Esophagus muscularis mucosa (tissue), 4 donors: ENCODE measurements at places on chromosomes 7 and 10. TPM values are rescaled to one million over a fixed set of nuclear protein-coding genes. Genes with fewer than 3 reads are reported as not detected.

Gene CTNNA3
- 15.0 TPM for total RNA-seq

Gene SCIN
- total RNA-seq = 0.50 TPM

Gene SPDYE8
- total RNA-seq = not detected

Gene ENO4
- 0.17 TPM for total RNA-seq

- peak overlapping the region; percentile 80 for H3K4me3 ChIP-seq
- no peaks in the 10 kb centered on the region for H3K36me3 ChIP-seq
- peak overlapping the region; percentile 65 for H3K27ac ChIP-seq
- H3K4me1 ChIP-seq = peaks cover 74% of the 10 kb centered on the region
- no peak for DNase-seq
- no peaks in the 10 kb centered on the region for H3K27me3 ChIP-seq
Measured at GRCh38 chr10:103854686-103855391, 537 bp downstream of the SH3PXD2A start.

- H3K4me3 ChIP-seq = no peak overlapping the region
- H3K4me1 ChIP-seq = peaks cover 56% of the 10 kb centered on the region
- no peak for DNase-seq
- no peaks in the 10 kb centered on the region for H3K27me3 ChIP-seq
- H3K27ac ChIP-seq = no peak overlapping the region
Measured at GRCh38 chr10:77506517-77507200, 130.9 kb downstream of the KCNMA1 start.

DNA sequence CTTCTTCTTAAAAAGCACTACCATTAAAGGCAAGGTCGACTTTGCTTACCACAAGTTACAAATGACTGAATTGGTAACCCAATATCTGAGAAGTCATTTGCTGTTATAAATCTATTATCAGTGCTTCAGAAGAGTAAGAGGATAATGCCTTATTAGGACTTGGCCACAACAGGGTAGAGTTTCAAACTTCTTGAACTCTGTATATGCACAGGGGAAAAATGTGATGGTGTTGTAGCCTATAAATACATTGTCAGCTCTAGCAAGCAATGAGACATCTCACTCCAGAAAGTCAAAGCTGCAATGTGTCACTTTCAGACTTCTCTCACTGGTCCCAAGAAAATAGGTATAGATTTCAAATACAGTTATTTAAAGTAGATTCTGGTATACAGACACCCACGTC, 9.3 kb downstream of the TFEC start:
- no peak overlapping the region for H3K27ac ChIP-seq
- DNase-seq = no peak
- no peaks in the 10 kb centered on the region for H3K27me3 ChIP-seq
- H3K4me3 ChIP-seq = no peak overlapping the region
- H3K36me3 ChIP-seq = no peaks in the 10 kb centered on the region

DNA sequence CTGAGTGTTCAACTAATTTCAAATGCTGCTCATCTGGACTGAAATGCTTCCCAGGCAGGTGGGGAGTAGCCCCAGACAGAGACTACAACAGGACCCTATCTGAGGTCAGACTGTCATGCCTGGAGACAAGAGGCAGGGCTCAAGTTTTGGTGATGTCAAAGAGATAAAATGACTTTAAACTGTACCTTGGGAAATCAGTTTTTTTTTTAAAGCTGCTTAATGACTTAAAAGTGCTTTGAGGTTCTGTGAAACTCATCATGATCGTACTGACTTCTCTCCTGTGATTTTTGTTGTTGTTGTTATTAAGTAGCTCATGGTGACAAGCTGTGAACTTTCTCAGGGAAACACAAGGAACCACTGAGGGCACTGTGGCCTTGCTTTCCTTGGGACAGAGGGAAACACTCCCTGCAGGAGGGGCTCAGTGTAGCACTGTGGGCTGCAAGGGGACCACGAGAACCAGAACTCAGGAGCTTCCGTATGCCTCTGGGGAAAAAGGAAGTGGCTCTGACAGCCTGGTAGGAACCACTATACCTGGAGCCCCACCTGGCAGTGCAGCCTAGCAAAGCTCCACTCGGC, 9.5 kb downstream of the HIPK2 start:
- DNase-seq = no peak
- H3K36me3 ChIP-seq = peaks cover 20% of the 10 kb centered on the region
- H3K27me3 ChIP-seq = no peaks in the 10 kb centered on the region
- H3K4me1 ChIP-seq = peaks cover 54% of the 10 kb centered on the region
- no peak overlapping the region for H3K27ac ChIP-seq

- H3K36me3 ChIP-seq = no peaks in the 10 kb centered on the region
- no peaks in the 10 kb centered on the region for H3K4me1 ChIP-seq
- no peaks in the 10 kb centered on the region for H3K27me3 ChIP-seq
- no peak overlapping the region for H3K27ac ChIP-seq
- peak; percentile 42 for DNase-seq
Measured at GRCh38 chr7:64875658-64876406, 27.2 kb upstream of the ZNF273 start.

GRCh38 chr10:83122336-83122735, 1017.0 kb upstream of the GHITM start:
- H3K4me1 ChIP-seq = no peaks in the 10 kb centered on the region
- no peaks in the 10 kb centered on the region for H3K36me3 ChIP-seq
- H3K27me3 ChIP-seq = no peaks in the 10 kb centered on the region
- H3K4me3 ChIP-seq = no peak overlapping the region
- DNase-seq = no peak

DNA sequence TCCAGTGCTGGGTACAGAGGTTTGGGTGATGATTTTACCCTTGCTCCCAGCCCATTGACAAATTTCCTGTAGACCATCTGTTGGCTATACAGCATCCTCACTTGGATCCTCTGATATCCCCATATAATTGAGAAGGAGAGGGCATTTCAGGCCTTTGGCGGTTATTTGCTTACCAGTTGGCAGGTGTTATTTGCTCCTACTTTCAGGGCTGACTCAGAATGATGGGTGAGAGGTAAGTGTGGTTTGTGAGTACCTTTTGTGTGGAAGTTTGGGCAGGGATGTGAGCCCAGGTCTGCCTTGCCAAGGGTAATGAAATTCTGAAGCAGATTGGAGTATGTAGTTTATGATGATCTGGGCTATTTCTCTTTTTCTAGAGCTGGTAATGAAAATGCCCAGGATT, 93.6 kb downstream of the LRMDA start:
- no peaks in the 10 kb centered on the region for H3K36me3 ChIP-seq
- no peak overlapping the region for H3K27ac ChIP-seq
- no peak for DNase-seq

DNA sequence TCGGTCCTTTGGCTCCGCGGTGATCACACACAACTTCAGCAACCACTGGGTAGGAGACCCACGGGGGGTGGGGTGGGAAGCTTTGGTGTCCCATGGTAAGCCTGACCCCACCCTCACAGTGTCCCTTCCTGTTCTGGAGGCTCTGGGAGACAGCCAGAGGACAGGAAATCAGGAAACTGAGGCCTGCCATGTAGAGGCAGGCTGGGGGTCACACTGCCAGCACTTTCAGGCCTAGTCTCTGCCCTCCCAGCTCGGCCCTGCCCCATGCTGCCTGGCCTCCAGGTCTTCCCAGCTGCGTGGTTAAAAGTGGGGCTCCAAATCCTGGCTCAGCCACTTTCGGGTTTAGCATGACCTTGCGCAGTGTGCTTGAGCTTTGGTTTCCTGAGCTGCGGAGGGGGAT, 10.9 kb downstream of the AQP1 start:
- H3K27ac ChIP-seq = peak overlapping the region; percentile 89
- H3K4me1 ChIP-seq = peaks cover 47% of the 10 kb centered on the region
- peaks cover 61% of the 10 kb centered on the region for H3K36me3 ChIP-seq
- H3K4me3 ChIP-seq = no peak overlapping the region

DNA sequence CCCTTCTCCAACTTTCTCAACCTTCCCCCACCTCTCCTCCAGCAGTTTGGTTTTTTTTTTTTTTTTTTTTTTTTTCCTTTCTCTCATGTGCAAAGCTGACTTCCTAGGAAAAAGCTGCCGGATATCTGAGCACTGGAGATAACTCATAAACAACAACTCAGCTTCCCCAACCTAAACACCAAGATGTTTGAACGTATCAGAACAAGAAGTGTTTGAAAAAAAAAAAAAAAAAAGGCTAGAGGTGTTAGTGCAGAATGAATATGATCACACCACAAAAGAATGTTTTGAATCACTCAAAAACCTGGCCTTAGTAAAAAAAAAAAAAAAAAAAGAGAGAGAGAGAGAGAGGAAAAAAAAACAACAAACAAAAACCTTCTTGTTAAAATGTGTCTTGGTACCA, 11.2 kb downstream of the GATA3 start:
- H3K4me3 ChIP-seq = no peak overlapping the region
- H3K36me3 ChIP-seq = peaks cover 13% of the 10 kb centered on the region
- no peaks in the 10 kb centered on the region for H3K4me1 ChIP-seq
- no peak for DNase-seq
- no peak overlapping the region for H3K27ac ChIP-seq

- peaks cover 8% of the 10 kb centered on the region for H3K27me3 ChIP-seq
- peak; percentile 19 for DNase-seq
- H3K4me1 ChIP-seq = no peaks in the 10 kb centered on the region
- H3K36me3 ChIP-seq = no peaks in the 10 kb centered on the region
Measured at GRCh38 chr10:69965086-69965485, 87.6 kb upstream of the MACROH2A2 start.

DNA sequence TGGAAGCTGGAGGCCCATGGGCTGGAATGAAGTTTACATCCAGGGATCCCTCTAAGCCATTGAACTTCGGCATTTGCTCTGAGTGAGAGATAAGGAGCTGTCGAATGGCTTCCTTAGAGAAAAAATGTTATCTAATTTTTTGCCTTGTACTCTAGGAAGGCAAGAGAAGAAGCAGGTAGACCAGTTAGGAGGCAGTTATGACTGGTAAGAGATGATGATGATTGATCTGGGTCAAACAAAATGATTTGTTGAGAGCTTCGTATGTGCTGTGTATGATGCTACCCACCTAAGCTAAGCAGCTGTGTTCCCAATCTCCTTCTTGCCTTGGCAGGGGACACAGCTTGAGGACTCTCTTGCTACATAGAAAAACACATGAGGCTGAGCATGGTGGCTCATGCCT, 370.2 kb downstream of the LRMDA start:
- peak; percentile 50 for DNase-seq
- H3K36me3 ChIP-seq = no peaks in the 10 kb centered on the region
- no peaks in the 10 kb centered on the region for H3K27me3 ChIP-seq

GRCh38 chr7:100130608-100131453, 4.1 kb downstream of the MBLAC1 start:
- H3K4me1 ChIP-seq = peaks cover 33% of the 10 kb centered on the region
- no peak overlapping the region for H3K27ac ChIP-seq
- DNase-seq = peak; percentile 93
- H3K27me3 ChIP-seq = no peaks in the 10 kb centered on the region

DNA sequence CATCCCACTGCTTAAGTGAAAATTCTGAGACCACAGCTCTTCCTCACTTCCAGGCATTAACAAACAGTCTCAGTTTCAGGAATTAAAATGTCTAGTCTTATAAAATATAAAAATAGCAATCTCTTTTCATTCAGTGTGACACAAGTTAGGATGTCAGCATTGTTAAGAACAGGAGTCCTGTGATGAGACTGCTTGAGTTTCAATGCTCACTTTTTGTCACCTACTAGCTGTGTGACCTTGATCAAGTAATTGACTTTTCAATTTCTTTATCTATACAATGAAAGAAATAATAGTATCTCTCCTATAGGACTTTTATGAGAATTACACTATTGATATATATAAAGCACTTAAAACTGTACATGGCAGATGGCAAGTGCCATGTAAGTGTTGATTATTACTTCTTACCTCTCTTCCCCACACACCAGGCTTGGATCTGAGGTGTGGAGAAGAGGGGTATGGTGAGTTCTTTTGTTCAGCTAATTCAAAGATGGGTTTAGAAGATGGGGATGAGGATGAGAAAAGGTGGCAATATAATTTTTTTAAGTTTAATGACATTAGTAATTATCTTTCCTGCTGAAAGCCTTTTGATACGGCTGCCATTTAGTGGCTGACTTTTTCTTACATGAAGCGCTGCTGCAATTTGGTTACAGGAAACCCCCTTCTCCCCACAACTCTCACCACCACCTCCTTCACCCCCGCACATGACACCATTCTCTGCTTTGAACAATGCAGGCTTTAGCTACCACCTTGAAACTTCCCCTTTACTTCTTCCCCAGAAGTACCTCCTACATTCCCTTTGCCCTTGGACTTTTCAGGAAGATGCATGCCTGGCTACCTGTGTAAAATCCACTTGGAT, 20.8 kb upstream of the HYAL4 start:
- H3K4me1 ChIP-seq = no peaks in the 10 kb centered on the region
- H3K27ac ChIP-seq = no peak overlapping the region
- no peak for DNase-seq
- H3K36me3 ChIP-seq = no peaks in the 10 kb centered on the region

GRCh38 chr7:111531993-111532392, 30.3 kb downstream of the IMMP2L start:
- no peak overlapping the region for H3K27ac ChIP-seq
- H3K27me3 ChIP-seq = no peaks in the 10 kb centered on the region
- no peak overlapping the region for H3K4me3 ChIP-seq
- no peaks in the 10 kb centered on the region for H3K36me3 ChIP-seq

- no peak overlapping the region for H3K27ac ChIP-seq
- H3K27me3 ChIP-seq = no peaks in the 10 kb centered on the region
- no peaks in the 10 kb centered on the region for H3K4me1 ChIP-seq
- H3K4me3 ChIP-seq = no peak overlapping the region
Measured at GRCh38 chr10:52481986-52482555, 168.0 kb downstream of the DKK1 start.

DNA sequence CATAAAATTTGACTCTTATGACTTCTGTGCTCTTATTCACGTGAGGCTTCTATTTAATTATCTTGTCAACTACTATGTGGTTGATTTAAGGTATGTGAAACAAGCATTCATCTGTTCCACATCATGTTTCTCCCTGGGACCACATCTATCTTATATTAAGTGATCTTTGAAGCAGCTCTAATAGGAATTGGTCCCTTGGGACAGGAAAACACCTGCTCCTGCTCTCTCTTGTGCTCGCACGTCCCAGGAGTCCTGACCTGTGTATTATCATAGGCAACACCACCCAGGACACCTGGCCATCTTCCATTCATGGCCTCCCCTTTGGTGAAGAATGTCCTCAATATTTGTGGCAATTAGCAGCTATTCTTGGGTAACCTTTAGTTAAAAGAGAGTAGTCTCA, 269.2 kb downstream of the NRG3 start:
- H3K27me3 ChIP-seq = no peaks in the 10 kb centered on the region
- no peaks in the 10 kb centered on the region for H3K4me1 ChIP-seq
- H3K36me3 ChIP-seq = no peaks in the 10 kb centered on the region

DNA sequence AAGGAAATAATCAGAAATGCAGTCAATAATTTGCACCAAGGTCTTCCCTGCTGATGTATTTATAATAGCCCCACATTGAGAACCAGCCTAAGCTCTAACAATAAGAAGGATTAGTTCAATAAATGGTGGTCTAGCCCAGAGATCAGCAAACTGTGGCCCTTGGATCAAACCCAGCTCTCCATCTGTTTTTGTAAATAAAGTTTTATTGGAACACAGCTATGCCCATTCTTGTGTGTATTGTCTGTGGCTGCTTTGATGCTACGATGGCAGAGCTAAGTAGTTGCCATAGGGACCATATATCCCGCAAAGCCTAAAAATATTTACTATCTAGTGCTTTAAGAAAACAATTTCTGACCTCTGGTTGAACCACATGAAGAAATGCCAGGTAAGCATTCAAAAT, 154.9 kb downstream of the EMX2 start:
- no peak for DNase-seq
- no peaks in the 10 kb centered on the region for H3K4me1 ChIP-seq
- H3K27ac ChIP-seq = no peak overlapping the region
- no peaks in the 10 kb centered on the region for H3K36me3 ChIP-seq
